ENCODE measurements at places on chromosomes 13 and 19.

- no peak for DNase-seq
Measured at GRCh38 chr13:20729633-20730585, 26.4 kb downstream of the IL17D start.

DNA sequence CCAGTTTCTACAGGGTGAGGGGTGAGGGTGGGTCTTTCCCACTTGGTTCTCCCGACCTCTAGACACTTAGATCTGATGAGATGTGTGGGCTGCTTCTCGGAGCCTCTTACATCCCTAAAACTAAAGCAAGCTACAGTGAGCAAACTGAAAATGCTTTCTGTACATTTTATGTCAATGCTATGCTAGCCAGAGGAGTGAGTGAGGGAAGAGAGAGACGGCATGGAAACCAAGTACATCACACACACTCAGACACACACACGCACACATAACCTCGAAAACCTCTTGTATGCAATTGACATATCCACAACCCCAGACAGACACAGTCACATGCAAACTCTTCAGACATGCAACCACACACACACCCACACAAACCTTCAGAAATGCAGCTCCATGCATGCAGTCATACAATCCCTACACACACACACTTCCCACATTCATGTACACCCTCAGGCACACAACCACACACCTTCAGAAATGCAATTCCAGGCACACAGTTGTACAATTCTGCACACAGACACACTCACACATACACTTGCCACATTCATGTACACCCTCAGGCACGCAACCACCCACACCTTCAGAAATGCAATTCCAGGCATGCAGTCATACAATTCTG lies 1.4 kb downstream of the SLC1A6 start:
- DNase-seq, result no peak

DNA sequence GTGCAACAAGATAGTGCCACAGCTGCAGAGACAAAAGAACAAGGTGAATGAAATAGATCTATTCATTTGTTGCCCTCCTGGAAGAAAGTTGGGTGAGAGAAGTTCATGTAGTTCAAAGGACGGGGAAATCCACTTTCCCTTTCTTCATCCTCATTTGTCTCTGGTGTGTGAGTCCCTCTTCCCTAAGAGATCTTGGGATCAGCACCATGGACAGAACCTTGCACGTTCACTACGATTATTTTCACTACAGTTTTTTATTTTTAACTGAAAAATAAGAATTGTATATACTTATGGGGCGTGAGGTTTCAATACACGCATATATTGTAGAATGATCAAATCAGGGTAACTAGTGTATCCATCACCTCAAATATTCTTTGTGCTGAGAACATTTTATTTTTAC lies 29.2 kb downstream of the NLRP5 start:
- no peak for DNase-seq

DNA sequence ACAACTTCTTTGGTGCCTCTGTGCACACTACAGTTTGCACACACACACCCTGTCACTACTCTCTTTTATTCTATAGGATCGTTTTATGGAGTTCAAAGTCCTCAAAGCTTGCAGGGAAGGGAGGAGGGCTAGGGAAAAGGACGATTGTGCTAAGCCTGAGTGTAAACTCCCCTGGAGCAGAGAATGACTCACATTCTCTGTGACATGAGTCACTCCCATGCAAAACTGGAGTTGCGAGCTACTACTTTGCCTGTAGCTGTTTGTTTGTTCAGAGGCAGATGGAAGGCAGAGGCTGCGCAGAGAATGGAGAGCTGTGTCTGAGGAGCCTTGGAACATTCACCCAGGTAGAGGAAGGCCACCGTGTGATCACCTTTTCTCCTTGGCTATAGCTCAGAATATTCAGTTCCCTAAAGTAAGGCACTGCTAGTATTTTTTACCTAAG lies 80.5 kb upstream of the MBNL2 start:
- no peak for DNase-seq
